ENCODE measurements at places on chromosomes 16 and 17.

GRCh38 chr16:29862383-29862883 is 593 bp downstream of the CDIPT start:
- no peak for DNase-seq

DNA sequence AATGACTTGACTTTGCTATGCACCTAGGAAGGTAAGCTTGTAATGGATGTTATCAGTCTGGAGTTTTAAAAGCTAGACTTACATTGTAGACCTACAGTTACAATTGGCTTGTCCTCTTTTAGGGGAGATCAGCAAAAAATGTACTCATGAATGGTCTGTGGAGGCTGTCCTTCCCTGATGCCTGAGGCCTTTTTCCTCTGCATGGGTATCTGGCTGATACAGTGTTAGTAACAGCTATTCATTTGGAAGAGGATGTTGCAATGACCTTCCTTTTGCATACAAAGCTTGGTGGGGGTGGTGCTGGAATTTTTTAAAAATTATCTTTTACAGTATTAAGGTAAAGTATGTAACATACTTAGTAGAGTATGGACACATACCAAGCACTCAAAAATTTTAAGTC is 525.5 kb downstream of the KIF2B start:
- no peak for DNase-seq

GRCh38 chr17:10200016-10200415 is 1.6 kb upstream of the GAS7 start:
- no peak for DNase-seq

DNA sequence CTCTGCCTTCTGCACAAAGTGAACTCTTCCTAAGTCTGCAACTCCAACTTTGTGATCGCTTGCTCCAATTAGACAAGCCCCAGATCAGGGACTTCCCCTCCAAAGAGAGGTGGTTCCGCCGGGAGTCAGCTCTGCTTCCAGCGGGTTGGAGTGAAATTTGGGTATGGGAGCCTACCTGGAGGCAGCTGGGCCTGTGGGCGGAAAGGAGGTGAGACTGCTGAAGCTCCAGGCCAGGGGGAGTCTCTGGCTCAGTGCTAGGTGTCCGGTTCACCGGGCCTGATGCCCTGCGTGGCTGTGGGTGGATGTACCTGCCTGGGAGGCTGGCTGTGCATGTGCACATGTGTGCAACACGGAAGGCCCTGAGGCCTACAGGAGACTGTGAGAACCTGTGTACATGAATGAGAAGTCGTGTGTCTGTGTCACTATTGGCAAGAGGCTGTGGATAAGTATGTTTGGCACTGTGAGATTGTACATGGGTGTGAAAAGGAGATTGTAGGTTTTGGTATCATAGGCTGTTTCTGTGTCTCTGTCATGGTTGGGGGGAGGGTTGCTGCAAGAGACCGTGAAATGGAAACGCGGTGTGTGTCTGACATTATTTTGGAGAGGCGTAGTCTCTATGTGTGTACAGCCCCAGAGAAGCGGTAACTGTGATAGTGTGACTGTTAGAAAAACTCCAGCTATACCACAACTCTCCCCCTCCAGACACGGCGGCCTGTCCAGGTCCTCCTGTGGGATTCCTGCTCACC is 4.2 kb downstream of the LHX1 start:
- DNase-seq = no peak

GRCh38 chr17:44487170-44487569 is 16.0 kb downstream of the GPATCH8 start:
- DNase-seq = no peak

DNA sequence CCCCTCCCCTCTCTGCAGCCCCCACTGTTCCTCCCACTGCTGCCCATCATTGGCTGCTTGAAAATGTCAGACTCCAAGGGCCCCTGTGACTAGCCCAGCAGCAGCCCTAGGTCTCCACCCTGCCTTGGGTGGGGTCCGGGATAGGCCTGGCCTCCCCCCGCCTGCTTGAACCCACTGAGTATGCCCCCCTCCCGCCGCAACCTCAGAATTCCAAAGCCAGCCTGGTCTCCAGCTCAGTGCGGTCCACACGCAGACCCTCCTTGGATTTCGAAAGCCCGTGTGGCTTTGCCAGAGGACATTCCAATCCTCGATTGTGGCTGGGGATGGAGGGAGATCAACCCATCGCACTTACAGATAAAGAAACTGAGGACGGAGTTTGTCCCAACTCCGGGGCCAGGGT is 6.4 kb downstream of the DPEP1 start:
- DNase-seq = no peak

- no peak for DNase-seq
Measured at GRCh38 chr16:27452569-27453493, 50.9 kb downstream of the IL21R start.

DNA sequence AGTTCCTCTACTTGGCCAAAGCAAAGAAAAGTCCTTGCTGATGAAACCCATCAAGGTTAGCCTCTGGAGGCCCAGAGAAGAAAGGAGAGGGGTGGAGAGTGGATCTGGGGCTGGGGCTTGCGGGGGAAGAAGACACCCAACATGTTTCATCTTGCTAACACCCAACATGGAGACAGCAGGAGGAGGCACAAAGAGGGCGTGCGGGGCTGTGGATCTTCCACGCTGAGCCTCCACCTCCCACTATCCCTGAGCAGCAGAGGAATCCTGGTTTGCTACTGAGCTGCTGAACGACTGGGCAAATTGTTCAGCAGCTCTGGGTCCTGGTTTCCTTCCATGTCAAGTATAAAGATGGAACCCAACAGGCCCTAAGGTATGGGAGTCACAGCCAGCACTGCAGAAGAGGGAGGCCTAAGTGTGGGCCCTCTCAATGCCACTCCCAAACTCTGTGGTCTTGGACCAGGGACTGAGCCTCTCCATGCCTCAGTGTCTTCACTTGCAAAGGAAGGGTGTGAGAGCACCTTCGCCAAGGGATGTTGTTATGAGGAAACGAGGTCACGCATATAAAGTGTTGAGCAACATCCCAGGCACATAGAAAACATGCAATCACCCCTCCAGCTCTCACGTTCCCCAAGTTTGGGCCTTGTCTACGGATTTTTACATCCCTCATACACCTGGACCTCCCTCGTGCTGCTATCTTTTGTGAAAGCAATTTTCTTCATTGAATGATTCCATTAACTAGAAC is 122.5 kb downstream of the XYLT1 start:
- no peak for DNase-seq

DNA sequence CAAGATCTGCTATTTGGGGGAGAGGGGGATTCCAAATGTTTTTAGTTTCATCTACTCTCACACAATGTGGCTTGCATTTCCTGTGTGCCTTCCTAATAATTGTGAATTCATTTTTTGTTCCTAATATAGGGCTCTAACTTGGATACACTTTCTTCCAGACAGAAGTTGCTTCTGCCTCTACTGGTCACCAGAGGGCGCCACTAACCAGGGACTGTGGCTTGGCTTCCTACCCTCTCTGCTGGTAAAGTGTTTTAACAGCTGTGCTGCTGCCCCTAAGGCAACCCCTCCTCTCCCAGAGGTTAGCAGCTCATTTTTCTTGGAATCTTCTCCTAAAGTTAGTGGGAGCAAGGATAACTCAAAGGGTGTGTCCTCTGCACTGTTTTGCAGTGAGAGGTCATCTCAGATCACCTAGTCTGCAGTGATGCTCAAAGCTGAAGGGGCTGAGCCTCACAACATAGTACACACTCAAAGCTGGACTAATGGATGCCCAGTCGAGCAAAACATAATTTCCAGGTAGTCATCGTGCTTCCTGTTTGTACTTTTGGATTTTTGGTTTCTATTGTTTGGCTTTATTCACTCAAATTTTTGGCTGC is 5.0 kb upstream of the PRSS54 start:
- no peak for DNase-seq

DNA sequence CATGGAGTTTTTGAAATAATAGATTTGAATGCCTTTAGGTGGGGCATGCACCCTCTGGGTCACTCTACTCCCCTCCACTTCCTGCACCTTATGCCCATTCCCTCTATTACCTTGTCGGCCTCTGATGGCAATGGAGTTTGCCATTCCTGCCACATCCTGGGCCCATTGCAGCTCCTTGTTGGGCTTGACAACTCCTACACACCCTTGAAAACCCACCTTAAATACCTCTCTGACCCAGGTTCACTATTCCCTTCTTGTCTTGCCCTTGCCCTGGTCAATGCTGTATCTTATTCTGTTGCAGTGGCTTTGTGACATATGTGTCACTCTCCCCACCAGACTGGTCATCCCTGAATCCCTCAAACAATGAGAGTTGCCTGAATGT is 2.4 kb downstream of the CCR7 start:
- DNase-seq = no peak

DNA sequence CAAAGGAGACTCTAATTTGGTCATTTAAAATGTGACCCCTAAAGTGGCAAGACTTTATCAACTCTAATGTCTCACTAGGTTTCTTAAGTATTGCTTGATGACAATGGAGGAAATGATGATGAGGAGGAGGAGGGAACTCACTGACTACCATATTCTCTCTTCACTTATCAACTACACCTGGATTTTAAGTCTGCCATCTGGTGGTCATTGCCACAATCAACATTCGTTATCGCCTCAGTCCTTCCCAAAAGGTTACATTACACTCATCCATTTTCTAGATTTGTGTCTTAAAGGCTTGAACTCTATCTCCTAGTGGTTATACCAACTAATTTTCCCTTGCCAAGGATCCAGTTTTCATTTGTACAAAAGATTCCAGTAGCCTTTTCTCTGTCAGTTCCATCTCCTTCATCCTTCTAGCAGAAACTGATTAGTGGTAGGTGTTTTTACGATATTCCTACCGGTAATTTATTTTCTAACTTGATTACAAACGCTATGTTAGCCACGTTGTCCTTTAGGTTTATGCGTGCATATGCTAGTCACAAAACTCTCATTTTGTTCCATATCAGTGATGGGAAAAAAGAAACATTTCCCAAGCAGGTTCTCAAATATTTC is 114.6 kb upstream of the NOG start:
- DNase-seq = no peak

DNA sequence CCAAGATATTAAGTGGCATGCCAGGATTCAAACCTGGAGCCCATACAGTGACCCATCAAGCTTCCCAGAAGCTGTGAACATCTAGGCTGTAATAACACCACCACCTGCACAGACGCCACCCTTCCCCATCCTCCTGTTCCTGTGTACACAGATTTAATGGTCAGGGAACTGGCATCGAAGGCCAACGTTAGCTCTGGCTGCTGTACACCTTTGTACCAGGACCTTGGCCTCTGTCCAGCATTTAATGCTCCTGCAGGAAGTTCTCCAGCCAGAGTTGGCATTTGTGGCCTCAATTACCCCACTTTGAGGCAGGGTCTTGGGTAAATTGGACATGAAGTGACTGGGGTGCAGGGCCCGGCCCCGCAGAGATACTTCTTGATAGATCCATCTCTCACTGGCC is 49.3 kb downstream of the SCNN1B start:
- DNase-seq = no peak

DNA sequence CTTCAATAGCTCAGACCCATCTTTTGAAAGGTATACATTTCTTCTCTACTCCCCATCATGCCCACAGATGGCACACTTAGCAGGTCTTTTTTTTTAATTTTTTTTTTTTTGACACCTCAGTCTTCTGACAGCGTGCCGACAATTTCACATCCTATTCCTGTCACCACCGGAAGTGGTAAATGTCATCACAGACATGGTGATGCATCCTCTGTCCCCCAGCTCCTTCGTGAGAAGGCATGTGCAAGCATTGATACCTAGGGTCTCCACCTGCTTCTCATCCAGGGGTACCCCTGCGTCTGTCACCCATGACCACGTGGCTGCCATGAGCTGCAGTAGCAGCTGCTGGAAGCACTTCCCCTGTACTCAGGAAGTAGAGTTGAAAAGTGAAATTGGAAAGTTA is 35.6 kb downstream of the ELAC2 start:
- DNase-seq = no peak

DNA sequence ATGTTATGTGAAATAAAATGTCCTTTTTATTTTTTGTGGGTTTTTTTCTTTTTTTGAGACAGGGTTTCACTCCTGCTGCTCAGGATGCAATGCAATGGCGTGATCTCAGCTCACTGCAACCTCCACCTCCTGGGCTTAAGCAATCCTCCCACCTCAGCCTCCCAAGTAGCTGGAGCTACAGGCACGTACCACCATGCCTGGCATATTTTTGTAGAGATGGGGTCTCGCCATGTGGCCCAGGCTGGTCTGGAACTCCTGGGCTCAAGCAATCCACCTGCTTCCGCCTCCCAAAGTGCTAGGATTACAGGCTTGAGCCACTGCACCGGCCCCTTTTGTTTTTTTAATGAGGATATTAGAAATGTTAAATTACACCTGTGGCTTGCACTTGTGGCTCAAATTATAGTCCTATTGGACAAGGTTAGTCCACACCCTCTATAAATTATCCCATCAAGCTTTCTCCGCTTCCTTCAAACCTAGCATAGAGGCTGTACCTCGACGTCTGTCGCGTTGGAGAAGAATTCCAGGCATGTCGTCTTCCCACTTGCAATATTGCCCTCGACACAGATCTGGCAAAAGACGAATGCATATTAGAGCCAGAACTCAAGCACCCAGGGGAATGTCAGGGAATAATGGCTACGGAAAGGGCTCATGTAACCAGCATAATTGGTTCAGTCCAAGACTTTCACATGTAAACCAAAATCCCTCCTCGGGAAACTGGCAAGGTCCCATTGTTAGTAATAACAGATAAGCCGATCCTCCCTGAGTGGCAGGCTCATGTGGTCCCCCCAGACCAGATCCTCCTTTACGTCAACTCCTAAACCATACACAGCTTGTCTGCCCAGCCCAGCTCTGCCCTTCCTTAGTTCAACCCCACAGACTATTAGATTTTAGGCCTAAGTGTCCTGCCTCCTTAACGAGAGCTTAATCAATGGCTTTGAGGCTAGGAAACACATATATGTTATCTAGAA is 8.2 kb downstream of the TK2 start:
- no peak for DNase-seq

- no peak for DNase-seq
Measured at GRCh38 chr16:11517961-11518360, 68.8 kb downstream of the LITAF start.

GRCh38 chr16:8630255-8630953 is 8.9 kb downstream of the METTL22 start:
- DNase-seq = no peak

- DNase-seq = no peak
Measured at GRCh38 chr17:78972507-78973105, 7.1 kb downstream of the LGALS3BP start.

- no peak for DNase-seq
Measured at GRCh38 chr16:77674888-77675287, 47.4 kb upstream of the NUDT7 start.

- no peak for DNase-seq
Measured at GRCh38 chr16:13936596-13937081, 16.7 kb downstream of the ERCC4 start.

DNA sequence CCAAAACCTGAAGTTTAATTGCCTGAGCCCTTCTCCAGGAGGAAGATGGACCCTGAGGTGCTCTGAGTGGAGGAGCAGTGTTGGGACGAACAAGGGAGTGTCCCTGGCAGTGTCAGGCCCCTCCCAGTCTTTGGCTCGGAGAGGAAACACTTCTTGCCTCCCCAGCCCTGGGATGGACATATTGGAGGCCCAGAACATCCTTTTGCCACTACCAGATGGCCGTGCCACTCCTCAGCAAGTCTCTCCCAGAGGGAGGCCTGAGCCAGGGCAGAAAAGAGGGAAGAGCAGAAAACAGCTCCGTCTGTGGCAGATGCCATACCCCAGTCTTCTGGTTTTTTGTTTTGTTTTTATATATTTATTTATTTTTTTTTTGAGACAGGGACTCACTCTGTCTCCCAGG is 91.5 kb upstream of the CRHR1 start:
- DNase-seq = no peak

- no peak for DNase-seq
Measured at GRCh38 chr17:83119987-83120864, 40.8 kb downstream of the METRNL start.

GRCh38 chr17:35586569-35587073 is 501 bp upstream of the AP2B1 start:
- no peak for DNase-seq

GRCh38 chr17:38893607-38894006 is 23.7 kb downstream of the LASP1 start:
- DNase-seq = no peak
